NCI-H2171 (cell line): ENCODE measurements at places on chromosomes 3 and 15.

- DNase-seq = no peak
Measured at GRCh38 chr3:191254098-191254873, 55.2 kb downstream of the OSTN start.

DNA sequence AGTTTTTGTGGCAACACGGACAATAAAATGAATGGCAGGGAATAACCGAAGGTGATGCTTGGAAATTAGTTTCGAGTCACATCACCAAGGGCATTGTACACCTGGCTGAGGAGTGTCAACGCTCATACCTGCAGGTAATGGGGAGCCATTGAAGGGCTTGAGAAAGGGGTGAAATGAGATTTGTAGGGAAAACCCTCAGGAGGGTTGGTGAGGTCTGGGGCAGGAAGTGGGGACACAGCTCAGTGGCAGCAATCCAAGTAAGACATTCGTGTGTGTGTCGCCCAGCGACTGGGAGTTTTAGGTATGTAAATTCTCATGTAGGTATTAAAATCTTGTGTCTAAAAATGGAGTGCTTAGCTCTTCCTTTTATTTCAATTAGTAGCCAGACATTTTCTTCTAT, 14.3 kb downstream of the PARP14 start:
- no peak for DNase-seq

DNA sequence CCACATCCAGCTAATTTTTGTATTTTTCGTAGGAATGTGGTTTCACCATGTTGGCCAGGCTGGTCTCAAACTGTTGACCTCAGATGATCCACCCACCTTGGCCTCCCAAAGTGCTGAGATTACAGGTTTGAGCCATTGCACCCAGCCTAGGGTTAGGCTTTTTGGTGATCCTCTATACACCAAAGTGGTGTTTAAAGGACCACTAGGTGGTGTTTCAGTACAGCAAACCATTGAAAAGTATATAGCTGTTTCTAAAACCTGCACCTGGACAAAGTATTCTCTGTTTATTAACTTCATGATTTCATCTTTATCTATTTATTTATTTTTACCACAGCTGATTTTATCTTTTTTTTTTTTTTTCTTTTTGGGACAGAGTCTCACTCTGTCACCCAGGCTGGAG, 68.4 kb downstream of the MINDY2 start:
- no peak for DNase-seq

- DNase-seq = no peak
Measured at GRCh38 chr3:27729748-27730611, 7.9 kb upstream of the EOMES start.

GRCh38 chr3:184993394-184993793, 159.5 kb downstream of the C3orf70 start:
- no peak for DNase-seq

GRCh38 chr15:67762610-67763368, 62.5 kb upstream of the SKOR1 start:
- DNase-seq = no peak

DNA sequence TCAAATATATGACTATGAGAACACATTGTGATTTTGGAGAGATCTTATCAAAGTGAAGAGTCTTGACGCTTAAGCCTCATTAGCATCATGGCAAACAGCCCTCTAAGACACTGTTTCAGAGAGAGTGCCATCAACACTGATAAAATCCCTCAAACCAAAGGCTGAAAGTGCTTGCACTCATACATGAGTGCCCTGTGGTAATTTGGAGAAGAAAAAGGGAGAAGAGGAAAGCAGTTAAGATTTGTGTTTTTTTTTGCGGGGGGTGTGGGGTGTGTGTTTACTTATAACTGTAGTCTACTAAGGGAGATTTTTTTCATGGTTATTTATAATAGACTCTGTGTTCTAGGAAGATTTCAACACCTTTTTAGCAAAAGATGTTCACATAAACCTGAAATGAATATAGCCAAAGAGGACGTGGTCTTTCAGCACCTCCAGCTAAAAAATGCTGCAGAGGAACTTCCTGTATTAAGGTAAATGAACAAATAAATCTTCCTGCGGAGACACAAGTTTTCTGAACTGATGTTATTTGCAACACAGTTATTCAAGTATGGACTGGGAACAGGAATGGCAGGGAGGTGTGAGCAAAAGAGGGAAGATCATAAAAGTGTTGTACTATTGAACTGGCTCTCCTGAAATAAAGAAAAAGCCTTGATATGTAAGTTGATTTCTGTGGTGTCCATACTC, 81.9 kb upstream of the TGFBR2 start:
- DNase-seq = no peak

GRCh38 chr3:110494093-110494490, 577.5 kb upstream of the NECTIN3 start:
- no peak for DNase-seq

DNA sequence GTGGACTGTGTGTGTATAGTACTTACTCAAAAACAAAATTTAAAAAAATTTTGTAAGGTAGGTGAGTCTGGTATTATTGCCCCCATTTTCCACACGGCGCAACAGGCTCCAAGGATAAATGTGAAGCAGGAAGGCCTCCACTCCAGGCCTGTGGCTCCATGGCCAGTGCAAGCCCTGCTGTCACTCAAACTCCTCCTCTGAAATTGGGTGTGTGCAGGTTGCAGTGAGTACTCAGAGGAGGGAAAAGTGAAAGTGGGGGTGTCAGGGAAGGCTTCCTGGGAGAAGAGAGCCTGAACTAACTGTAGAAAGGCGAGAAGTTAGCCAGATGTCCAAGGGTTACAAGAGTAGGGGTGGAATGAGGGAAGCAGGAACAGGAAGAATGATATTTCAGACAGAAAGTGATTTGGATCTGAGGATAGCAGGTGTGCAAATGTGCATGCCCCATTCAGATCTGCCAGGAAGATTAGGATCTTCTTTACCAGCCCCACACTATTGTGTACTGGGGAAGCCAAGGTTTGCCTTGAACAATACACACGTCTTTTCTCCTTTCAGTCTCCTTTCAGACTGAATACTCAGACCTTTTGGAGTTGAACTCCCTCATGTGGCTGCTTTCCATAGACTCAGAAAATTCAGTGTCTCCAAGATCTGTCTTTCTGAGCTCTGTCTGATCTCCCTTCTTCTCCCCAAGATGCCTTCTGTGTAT, 48.7 kb upstream of the RYK start:
- no peak for DNase-seq

GRCh38 chr15:63504979-63505841, 817 bp downstream of the USP3 start:
- peak; percentile 25 for DNase-seq

DNA sequence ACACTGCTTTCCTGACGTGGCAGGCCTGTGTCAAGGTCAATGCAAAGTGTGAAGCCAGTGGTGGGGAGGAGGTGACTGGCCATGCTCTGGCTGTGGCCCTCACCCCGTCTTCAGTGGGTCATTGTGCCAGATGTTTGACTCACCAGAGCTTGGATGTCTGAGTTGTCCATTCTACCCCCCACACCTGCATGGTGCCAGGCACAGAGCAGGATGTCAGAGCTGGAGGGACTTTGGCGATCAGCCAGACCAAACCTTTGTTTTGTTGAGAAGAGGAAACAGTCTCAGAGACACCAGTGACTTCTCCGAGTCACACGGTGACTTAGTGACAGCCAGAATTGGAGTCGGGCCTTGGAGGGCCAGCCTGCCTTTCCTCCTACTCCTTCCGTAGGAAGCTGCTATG, 49.5 kb downstream of the SMAD6 start:
- DNase-seq = no peak

- no peak for DNase-seq
Measured at GRCh38 chr3:111471831-111472230, 70.2 kb upstream of the CD96 start.

DNA sequence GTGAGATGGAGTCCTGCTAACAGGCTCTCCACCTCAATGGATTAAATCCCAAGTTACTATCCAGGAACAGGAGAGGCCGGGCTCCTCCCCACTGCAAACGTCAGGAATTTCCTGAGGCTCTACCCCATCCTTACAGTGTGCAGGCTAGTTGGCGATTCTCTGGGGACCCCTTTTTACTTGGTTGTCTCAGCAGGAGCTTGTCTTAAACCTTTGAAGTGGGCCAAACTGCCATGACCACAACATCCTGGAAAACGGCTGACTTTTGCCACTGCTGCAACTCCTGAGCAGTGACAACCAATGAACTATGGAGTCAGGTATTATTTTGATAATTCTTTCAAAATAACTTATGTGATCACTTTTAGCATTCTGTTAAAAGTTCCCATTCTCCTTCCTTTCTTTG, 440.9 kb upstream of the CCDC54 start:
- no peak for DNase-seq

DNA sequence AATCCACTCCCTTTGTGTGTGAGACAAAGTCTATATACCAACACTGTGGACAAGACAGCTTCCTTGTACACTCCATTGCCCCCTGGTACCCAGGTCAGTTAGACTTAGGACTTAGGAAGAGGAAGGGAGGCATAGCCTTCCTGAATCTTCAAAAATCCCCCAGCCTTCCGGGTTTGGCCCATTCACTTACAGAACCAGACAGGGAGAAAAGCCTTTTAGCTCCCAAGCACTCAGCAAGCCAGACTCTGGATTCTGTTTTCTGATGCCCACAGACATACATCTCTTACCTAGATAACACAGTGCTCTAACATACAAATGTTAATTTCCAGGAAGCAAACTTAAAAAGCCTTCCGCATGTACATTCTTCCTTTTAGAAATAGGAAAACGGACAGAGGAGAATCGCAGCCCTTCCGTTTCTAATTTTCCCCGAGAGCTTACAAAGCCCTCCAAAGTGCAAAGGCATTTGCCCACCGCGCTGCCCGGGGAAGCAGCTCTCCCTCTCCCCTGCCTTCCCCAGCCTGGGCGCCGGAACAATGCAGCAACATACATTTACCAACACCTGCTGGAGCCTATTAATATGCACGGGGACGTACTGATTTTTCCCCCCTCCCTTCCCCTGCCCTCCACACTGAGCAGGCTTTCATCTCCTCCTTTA, 442.0 kb downstream of the MAGI1 start:
- DNase-seq = peak; percentile 31

GRCh38 chr3:50418850-50419249, 59.5 kb upstream of the TMEM115 start:
- DNase-seq = no peak

DNA sequence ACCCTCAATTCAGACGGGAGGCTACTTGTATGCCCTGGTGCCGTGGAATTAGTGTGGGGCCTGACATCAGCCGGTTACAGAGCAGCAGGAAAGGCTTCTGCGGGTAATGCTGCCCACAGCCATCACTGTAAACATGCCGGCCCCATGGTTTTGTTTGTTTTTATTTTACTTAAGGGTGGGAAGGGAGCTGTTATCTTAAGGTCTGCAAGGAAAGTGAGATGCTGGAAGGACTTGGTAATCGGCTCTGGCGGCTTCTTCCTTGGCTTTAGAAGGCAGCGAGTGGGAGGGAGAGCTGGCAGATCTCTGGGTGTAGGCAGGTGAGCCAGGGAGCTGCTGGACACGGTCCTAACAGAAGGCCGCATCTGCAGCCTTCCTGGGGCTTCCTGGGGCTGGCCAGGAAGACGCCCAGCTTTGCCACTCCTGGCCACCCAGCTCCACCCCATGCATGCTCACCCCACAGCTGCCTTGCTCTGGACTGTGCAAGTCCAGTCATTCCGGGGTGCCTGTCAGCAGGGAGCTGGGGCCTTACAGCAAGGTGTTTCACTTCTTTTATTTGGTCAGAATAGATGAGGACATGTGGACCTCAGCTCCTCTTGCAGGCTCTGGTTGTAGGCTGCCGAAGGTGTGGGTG, 54.1 kb upstream of the FURIN start:
- no peak for DNase-seq

DNA sequence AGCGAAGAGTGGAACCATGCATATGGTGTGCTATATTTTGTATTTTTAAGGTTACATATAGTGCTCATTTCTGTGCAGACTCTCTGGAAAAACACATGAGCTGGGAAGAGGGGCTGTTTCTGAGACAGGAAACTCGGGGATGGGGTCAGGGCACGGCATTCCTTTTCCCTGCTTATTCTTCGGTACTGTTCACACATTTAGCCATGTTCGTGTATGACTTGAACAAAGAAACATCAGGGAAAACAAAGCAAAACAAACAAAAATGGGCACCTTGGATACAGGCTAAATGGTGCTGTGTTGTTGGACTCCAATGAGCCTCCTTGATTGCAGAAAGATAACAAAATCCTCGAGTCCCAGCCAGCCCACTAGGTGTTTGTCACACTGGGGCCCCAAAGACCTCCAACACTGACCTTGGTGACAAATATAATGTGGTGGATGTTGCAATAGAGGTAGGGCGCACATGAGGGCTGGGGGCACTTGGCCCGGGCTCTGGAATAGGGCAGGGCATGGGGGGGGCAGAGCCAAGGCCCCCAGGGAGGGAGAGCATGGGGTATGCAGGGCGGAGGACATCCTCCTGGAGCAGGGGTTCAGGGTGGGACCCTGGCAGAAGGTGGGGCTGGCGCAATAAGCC, 19.3 kb downstream of the DNASE1L3 start:
- no peak for DNase-seq

DNA sequence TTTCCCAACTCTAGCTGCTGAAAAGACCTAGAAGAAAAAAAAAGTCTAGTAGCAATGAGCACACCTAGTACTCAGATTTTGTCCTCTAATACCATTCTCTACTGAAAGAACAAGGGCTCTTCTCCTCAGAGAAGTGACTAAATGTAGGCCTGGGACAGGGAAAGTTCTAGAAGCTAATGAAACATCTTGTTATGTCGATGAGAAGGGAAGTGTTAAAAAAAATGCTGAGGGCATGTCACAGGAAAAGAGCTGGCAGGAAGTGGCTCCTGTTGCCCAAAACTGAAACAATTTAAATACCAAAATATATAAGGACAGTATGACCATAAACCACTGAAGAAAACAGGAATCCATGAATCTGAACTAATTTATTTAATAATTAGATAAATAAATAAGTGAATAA, 581.4 kb upstream of the TBL1XR1 start:
- DNase-seq = no peak

- no peak for DNase-seq
Measured at GRCh38 chr3:149080699-149081091, 5.6 kb downstream of the HLTF start.

- no peak for DNase-seq
Measured at GRCh38 chr3:88896026-88896425, 211.4 kb upstream of the EPHA3 start.

DNA sequence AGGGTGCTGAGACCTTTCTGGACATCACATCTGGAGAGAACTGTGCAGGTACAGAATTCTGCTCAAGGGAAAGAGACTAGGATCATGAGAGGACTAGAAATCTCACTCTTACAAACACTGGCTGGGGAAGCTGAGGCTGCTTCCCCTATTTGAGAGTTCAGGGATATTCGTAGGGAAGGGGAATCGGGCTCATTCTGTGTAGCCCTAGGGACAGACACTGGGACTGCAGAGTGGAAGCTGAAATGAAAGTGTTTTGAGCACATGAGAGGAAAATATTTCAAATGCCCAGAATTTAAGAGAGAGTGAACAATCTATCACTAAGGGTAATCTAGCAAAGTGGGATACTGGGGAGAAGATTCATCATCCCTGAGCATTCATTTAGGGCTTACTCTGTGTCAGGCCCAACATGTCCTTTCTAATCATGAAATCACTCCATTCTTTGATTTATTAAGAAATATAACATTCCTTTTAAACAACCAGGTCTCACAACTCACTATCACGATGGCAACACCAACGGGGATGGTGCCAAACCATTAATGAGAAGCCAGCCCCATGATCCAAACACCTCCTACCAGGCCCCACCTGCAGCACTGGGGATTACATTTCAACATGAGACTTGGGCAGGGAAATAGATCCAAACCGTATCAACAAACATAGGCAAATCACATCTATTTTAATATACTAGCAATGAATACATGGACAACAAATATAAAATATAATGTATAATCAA, 63.0 kb downstream of the CPN2 start:
- no peak for DNase-seq

GRCh38 chr3:38577371-38578080, 72.0 kb downstream of the SCN5A start:
- no peak for DNase-seq

GRCh38 chr3:13876451-13877100, 3.3 kb downstream of the WNT7A start:
- DNase-seq = no peak
